ENCODE measurements at places on chromosomes 3 and 15.

DNA sequence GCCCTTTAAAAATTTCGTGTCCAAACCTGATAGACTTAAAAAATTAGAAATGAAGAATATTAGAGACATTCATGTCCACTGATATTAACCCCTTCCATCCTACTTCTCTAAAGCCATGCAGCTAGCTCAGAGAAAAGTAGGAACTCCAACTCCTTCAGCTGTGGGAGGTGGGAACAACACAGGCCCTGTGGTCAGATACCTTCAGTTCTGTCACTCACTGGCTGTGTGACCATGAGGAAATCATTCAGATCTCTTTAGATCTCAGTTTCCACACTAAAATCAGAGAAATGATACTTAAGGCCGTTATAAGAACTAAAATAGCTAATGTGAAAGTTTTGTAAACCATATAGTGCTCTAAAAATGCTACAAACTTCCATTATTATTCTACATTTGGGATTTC is 209.8 kb downstream of the TNIK start:
- DNase-seq = no peak

DNA sequence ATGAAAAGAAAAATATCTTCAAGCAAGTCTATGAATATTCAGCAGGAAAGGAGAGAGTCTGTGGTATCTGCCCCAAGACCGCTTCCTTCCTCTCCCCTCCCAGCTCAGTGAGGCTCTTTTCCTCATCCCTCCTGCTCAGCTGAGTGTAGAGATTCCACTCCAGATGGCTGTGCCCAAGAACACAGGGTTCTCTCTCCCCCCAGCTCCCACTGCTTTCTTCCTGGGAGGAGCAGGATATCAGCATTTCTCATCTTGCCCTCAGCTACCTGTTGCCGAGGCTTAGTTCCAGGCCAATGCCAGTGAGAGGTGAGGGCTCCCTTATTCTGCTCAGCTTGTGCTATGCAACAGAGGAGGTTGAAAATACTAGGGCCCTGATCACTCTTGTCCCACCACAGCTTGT is 211.9 kb downstream of the SV2B start:
- DNase-seq = no peak

- no peak for DNase-seq
Measured at GRCh38 chr15:41842229-41842628, 3.6 kb downstream of the PLA2G4B start.

DNA sequence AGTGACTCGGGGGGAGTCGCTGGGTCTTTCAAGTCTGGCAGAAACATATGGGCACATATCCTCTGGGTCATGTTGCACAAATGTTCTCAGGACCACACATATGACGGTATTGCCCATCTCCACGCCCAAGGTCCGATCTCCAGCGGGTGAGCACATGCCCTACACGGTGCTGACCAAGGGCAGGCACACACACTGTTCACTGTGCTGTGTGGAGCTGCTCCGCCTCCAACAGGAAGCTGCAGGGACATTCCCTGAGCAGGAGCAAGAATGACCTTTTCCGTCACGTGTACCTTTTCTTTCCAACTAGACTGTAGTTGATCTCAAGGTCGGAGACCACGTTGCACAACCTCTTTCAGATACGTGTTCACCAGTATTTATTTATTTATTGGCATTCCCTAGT is 41.7 kb upstream of the B3GNT5 start:
- DNase-seq = no peak

DNA sequence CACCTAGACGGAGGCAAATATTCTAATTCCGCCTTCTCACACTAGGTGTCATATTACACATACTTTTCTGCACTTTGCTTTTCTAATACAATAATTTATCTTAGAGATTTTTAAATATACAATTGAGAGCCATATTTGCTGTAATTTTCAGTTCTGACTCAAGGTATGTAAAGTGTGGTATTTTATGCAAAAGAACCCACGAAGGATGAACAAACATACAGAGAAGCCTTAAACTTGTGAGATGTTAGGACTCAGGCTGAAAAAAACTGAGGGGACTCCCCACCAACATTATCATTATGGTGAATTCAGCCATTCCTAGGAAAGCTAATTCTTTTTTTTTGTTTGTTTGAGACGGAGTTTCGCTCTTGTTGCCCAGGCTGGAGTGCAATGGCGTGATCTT is 9.6 kb downstream of the ZBTB11 start:
- DNase-seq = no peak

DNA sequence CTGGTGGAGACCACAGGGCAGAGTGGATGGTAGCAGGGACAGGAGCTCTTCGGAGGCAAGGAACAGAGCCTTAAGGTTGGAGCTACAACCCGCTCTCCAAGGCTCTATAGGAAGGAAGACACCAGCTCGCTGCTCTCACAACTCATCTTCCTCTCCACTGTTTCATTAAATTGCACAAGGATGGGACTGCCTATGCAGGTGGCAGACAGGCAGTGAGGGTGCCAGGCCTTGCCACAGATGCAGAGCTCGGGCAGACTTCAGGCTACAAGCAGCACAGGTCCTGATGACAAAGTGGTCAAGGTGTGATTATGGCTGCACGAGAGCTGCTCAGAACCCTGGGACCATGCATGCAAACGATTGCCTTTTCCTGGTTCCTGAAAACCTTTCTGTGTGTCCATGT is 144.6 kb downstream of the FOXP1 start:
- no peak for DNase-seq

DNA sequence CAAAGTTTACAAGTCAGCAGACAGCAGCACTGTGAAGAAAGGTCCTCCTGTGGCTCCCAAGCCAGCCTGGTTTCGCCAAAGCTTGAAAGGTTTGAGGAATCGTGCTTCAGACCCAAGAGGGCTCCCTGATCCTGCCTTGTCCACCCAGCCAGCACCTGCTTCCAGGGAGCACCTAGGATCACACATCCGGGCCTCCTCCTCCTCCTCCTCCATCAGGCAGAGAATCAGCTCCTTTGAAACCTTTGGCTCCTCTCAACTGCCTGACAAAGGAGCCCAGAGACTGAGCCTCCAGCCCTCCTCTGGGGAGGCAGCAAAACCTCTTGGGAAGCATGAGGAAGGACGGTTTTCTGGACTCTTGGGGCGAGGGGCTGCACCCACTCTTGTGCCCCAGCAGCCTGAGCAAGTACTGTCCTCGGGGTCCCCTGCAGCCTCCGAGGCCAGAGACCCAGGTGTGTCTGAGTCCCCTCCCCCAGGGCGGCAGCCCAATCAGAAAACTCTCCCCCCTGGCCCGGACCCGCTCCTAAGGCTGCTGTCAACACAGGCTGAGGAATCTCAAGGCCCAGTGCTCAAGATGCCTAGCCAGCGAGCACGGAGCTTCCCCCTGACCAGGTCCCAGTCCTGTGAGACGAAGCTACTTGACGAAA is 24.2 kb downstream of the STARD5 start:
- DNase-seq = no peak

DNA sequence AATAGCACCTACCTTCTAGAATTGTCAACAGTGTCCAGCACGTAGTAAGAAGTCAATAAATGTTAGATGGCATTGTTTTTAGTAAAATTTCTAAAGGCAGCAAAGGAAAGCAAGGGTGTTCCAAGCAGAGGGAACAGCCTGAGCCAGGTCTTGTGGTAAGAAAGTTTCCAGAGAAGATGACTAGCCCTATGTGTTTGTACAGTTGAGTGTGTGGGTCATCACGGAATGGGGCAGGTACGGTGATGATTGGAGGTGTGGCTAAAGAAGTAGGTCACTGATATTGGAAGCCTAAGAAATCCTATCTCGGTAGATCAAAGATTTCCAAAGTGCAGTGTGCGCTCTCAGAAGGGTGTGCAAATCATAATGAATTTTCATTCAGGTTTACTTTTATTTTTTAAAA is 94.2 kb upstream of the BCL6 start:
- no peak for DNase-seq

GRCh38 chr3:53168175-53168923 is 7.3 kb downstream of the PRKCD start:
- no peak for DNase-seq

DNA sequence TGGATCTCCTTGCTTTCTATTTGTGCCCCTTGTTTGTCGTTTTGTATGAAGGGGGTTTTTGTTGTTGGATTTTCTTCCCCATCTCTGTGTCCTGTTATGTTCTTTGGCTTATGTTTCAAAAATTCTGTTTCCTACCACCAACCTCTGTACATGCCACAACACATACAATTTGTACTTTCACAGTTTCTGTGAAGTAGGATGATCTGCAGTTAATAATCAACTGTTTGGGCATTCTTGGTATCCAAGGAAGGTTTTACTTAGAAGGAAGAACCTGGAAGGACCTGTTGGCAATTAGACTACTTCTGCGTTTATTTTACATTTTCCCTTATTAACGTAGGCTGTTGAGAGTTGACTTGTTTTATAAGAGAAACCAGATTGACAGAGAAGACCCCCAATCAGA is 8.3 kb downstream of the SETD5 start:
- no peak for DNase-seq

GRCh38 chr15:89671687-89672086 is 7.5 kb downstream of the PLIN1 start:
- DNase-seq = no peak

Measured in hypothalamus (tissue), 51 donors.